Stimulated activated CD4-positive, alpha-beta T cell treated with anti-CD3 and anti-CD28 coated beads, Interleukin-4, amount 100 ng/mL, for 1 hour (primary cell): ENCODE measurements at places on chromosomes 13 and 19.

DNA sequence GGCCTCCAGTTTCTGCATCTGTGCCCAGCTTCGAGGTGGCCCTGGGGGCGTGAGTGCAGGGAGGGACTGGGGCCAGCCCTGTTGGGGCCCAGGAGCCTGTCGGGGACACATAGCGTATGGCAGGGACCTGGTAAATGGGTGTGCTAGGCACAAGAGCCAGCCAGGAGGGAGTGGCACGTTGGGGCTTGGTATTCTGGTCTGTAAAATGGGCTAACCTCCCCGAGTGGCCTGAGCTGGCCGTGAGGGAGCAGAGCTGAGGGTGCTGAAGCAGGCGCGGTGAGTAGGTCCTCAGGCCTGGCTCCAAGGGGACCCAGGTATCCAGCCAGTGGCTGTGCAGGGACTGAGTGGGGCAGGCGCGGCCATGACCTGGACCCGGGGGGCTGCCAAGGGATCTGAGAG, 4.3 kb downstream of the PTOV1 start:
- no peak for DNase-seq

- peak; percentile 10 for DNase-seq
Measured at GRCh38 chr13:21435687-21436151, 23.4 kb downstream of the ZDHHC20 start.

DNA sequence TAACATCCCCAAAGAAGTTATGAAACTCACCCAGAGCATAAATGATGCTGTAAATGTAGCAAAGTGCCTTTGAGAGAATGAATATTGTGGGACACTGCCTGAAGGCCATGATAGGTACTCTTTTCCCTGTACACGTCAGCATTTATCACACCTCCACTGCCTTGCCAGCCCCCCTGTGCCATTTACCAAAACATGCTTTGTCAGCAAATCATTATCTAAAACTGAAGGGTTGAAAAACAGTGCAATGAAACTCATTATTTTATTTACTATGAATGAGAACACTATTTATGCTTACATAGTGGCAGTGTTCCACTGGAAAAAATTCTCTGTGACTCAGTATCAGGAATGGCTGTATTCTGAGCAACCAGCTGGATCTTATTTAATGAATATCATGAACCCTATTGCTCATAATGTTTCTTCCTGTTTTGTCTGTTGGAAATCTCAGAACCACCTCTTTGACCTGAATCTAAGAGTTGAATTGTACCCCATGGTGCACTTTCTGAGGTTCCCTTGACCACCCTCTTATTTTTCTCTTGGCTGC, 564.1 kb downstream of the DCT start:
- DNase-seq = no peak

- no peak for DNase-seq
Measured at GRCh38 chr19:46913198-46913851, 52.5 kb downstream of the ARHGAP35 start.

GRCh38 chr13:34943436-34944273, 1.6 kb downstream of the NBEA start:
- no peak for DNase-seq

- DNase-seq = peak; percentile 71
Measured at GRCh38 chr19:29660835-29661234, 4.4 kb upstream of the PLEKHF1 start.

DNA sequence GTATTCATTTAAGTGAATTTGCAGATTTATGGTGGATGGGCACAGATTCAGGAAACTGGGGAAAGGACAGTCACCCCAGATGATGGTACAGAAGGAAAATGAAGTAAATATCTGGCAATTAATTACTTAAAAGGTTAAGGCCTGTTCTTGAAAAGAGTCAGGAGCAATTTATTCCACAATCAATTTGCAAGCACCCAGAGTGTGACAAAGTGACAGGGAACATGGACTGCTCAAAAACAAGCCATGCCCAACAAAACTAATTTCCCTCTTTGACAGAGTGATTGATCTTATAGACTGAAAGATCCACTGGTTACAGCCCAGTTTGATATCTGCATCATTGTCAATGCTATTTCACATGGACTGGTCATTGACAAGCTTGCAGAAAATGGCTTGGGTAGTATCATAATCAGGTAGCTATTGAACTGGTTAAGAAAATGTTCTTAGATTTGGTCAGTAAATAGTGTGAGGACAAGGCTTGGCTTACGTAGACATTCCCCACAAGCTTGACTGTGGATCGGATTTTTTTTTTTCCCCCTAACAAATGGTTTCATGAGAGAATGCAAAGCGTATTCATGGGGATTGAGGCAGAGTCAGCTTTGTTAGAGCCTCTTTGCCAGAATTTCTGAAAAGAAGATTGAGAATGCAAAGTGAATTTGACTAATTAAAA, 584.6 kb downstream of the GPC6 start:
- no peak for DNase-seq

DNA sequence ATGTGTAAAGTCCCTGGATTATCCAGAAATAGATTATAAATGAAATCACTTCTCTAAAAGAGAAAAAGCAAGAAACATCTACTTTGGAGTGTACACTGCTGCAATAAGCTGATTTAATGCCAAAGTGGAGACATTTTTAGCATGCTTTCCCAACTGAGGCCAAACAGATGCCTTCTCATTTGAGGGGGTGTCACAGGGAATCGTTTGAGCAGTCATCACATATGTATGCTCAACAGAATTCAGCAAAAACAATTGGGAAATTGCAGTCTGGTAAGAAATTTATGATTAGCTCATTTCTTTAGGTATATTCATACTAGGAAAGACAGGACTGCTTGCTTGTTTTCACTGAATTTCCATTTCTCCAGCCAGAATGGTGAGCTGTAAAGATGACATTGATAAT, 27.3 kb upstream of the TPP2 start:
- no peak for DNase-seq

DNA sequence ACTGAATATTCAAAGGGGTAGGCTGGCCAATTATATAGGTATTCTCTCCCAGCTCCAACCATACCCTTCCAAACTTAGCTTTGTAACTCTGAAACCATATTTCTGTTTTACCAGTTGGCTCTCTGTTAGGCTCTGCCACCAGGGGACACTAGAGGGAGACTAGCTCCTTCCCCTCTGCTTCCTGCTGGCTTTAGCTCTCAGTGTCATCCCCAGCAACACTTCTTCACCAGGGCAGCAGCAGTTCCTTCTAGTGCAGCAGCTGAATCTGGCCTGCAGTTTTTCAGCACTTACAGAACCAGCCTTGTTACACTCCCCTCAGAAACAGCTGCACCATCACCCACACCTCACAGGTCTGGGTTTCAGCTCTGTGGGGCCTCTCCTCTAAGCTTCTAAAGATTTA, 51.0 kb upstream of the DOCK9 start:
- peak; percentile 38 for DNase-seq

- DNase-seq = no peak
Measured at GRCh38 chr13:49454388-49455006, 10.4 kb downstream of the SETDB2 start.

DNA sequence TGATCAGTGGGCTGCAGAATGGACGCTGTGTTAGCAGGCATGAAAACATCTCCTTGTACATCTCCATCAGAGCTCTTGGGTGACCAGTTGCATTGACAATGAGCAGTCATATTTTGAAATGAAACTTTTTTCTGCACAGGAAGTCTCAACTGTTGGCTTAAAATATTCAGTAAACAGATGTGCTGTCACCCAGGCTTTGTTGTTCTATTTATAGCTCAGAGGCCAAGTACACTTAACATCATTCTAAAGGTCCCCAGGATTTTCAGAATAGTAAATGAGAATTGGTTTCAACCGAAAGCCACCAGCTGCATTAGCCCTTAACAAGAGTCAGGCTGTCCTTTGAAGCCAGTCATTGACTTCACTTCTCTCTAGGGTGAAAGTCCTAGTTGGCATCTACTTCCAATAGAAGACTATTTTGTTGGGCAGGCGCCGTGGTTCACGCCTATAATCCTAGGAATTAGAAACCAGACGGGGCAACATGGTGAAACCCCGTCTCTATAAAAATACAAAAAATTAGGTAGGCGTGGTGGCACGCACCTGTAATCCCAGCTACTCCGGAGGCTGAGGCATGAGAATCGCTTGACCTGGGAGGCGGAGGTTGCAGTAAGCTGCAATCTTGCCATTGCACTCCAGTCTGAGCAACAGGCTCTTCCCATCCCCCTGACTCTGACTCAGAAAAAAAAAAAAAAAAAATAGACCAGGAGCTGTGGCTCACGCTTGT, 7.9 kb upstream of the PDE4A start:
- DNase-seq = no peak

DNA sequence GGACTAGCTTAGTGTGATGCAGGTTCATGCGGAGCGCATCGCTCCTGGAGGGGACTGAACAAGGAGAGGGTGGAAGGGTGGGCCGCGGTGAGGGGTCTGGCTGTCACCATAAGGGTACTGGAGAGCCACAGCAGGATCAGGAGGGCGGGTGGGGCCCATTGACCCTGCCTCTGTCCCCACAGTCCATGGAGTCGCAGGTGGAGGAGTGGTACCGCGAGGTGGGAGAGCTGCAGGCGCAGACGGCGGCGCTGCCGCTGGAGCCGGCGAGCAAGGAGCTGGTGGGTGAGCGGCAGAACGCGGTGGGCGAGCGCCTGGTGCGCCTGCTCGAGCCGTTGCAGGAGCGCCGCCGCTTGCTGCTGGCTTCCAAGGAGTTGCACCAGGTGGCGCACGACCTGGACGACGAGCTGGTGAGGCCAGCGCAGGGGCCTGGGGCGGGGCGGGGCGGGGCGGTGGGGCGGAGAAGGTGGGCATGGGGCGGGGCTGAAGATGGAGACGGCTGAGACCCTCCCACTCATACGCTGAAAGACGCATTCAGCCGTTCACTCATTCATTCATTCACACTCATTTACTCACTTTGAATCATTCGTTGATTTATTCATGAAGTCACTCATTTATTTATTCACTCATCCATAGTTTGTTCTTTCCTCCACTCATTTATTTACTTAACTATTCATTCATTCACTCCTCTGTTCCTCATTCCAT, 27.5 kb upstream of the SHKBP1 start:
- peak; percentile 83 for DNase-seq

GRCh38 chr13:50842251-50842989, 1.1 kb downstream of the DLEU7 start:
- DNase-seq = no peak

DNA sequence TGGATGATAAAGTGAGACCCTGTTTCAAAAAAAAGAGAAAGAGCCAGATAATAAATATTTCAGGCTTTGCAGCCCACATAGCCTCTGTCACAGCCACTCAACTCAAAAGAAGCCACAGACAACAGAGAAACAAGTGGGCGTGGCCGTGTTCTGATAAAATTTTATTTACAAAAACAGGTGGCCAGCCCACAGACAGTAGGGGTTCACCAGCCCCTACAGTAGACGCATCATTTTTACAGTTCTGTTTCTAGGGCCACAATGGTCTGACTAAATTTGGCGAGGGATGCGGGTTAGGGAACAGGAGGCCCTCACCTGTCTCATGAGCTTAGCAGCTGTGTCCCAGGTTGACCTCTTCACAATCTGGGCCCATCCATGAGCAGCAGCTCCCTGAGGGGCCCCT, 59.5 kb downstream of the ARHGEF18 start:
- no peak for DNase-seq

DNA sequence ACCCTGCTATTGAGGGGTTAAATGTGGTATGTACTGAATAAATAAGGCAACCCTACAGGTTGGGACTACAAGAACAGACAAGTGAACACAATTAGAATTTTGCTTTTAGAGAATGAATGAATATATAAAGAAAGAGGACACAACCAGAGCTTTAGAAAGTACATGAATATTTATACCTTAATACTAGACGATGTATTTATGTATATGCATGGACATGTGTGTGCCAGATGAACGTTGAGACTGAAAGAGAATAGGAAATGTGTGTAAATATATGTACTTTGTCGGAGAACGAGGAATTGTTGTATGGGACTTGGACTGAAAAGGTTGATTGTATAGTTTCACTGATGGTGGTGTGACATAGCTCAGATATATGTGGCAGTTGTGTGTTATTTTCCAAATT, 9.3 kb upstream of the COG6 start:
- DNase-seq = no peak

DNA sequence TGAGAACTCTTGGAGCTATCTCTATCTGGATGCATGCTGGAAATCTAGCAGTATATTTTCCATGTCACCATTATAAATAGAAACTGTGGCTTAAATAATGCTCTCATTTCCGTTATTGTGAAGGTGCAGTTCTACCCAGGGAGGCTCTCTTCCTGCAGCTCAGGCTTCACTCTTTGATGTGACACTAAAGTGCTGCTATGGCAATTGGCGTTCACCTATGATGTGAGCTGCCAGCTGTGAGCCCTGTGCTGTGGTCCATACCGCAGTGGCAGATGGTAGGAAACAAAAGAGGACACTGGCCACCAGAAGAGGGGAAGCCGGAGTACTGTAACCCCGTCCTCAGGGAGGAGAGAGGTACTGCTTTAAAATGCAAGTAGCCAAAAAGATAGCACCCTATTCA, 40.6 kb upstream of the ZNF681 start:
- no peak for DNase-seq

- DNase-seq = no peak
Measured at GRCh38 chr13:74299721-74300120, 165.5 kb upstream of the KLF12 start.

GRCh38 chr13:92074658-92075057, 676.2 kb downstream of the GPC5 start:
- DNase-seq = no peak

- no peak for DNase-seq
Measured at GRCh38 chr13:52061587-52061986, 37.1 kb downstream of the UTP14C start.

- no peak for DNase-seq
Measured at GRCh38 chr19:35531291-35531690, 2.0 kb upstream of the GAPDHS start.

GRCh38 chr13:90547272-90547790, 800.2 kb upstream of the MIR17HG start:
- DNase-seq = no peak

DNA sequence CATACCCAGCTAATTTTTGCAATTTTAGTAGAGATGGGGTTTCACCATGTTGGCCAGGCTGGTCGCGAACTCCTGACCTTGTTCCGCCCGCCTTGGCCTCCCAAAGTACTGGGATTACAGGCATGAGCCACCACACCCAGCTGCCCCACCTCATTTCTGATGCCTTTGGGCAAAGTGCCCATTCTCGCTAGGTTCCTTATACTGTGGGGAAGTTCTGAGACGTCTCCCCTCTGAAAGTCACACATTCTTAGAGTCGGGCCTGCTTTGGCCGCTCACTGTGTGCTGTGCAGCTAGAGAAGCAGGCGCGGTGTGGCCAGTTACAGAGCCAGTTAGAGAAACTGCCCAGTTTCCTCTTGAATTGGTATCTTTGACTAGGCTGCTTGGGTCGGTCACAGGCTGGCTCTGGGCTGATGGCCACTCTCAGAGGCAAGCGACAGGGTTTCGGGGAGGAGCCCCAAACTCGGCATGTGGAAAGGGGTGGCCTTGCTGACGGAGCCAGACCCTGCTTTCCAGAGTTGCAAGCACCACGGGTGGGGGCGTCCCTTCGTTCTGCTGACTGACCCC, 18.0 kb downstream of the PRAM1 start:
- no peak for DNase-seq

- no peak for DNase-seq
Measured at GRCh38 chr13:107548338-107548737, 667.0 kb downstream of the LIG4 start.

DNA sequence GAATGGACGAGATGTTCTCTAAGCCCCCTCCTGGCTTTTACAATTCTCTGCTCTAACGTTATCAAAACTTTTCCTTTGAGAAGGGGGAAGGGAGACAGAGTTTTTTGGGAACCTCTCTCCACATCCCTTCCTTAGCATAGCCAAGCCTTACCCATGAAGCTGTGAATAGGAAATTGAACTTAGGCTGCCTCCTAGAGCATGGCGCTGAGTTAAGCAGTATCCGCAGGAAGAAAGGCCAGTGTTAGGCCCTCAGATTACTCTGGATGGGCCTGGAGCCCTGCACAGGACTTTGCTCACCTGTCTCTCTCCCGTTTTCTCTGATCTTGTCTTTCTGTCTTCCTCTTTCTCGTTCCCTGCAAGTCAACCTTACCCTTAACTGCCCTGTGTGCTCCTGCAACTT, 39.6 kb downstream of the CYP2B6 start:
- no peak for DNase-seq
